ENCODE measurements at places on chromosomes 1 and 21.

GRCh38 chr21:46113497-46114176, 15.7 kb downstream of the COL6A2 start:
- DNase-seq = no peak

DNA sequence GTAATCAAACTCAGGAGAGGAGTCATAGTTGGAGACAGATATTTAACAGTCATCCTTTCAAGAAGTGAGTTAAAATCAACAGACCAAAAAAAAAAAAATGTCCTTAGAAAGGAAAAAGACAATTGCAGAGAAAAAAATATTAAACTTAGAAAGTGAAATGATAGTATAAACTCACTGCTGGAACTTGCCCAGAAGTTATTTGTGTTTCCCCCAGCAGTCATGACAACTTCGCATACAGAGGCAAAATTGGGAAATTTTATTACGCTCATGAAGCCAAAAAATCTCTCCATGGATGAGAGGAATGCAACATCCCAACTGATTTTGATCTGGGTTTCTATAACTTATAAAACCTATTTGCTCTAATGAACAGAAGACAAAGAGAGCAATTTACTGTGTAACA, 198.2 kb downstream of the LRRC7 start:
- no peak for DNase-seq

DNA sequence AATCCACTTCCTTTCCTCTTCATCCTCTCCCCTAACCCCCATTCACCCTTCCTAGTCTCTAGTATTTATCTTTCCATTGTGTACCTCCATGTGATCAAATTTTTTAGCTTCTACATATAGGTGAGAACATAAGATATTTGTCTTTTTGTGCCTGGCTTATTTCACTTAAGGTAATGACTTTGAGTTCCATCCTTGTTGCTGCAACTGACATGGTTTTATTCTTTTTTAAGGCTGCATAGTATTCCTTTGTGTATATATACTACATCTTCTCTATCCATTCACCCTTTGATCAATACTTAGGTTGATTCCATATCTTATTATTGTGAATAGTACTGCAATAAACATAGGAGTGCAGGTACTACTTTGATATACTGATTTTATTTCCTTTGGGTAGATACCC, 128.7 kb downstream of the PCBP3 start:
- DNase-seq = no peak

GRCh38 chr1:178513278-178513983, 522 bp downstream of the TEX35 start:
- no peak for DNase-seq

DNA sequence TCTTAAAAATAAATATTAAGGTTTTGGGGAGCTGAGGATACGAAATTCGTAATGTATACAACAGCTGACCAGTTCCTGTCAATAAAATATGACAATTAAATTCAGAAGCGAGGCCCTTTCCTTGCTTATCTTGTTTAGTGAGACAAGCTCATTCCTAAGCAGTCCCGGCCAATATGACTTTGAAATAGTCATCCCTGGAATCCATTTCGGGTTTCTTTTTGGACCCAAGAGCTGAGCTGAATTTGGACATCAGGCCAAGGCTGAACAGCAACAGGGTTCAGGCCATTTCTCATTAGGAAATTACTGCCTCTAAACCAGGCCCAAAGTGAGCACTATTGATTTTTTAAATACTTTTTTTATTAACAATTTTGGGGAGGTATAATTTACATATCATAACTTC, 17.3 kb upstream of the FMN2 start:
- no peak for DNase-seq

GRCh38 chr1:55061000-55061705, 21.8 kb downstream of the PCSK9 start:
- no peak for DNase-seq

DNA sequence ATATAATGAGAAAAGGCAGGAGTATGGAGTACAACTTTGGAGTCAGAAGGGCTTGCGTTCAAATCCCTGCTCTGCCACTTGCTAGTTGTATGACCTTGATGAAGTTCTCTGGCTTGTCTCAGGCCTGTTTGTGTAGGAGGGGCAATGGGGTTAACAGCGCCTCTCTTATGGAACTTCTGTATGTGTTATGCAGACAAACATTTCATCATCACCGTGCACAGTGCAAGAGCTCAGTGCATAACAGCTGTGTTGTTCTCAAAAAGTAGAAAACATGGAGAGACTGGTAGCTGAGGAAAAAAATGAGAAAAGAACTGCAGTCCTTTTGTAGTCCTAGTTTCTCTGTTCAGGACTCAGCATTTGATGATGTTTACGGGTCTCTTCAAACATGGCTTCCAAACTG, 10.4 kb upstream of the ZNF648 start:
- DNase-seq = no peak

All from NCI-H1092 (cell line).